ENCODE measurements at places on chromosomes 16 and 17.

DNA sequence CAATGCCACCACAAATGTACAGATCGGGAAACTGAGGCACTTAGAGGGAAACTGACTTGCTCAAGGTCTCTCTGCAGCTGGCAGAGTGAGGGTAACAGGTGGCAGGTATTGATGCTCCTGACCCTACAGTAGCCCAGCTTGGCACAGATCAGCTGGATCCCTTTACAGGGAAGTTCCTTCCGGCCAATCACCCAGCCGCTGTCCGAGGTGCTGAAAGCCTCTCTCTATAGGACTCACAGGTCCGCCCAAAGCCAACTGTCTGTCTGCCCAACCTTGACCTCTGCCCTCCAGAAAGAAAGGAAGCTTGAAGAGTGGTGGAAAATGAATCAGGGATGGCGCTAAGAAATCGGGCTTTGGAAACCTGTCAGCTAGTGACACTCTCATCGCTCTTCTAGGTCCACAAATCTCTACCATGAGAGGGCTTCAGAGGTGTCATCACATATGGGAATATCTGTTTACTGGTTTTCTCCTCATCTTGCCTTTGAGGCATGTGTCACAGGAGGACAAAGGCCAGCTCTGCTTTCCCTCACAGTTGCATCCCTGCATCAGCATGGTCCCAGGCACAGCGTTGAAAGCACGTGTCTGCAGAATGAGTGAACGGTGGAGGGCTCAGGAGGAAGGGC lies 246.2 kb downstream of the KATNIP start:
- no peak for DNase-seq

- no peak for DNase-seq
Observed at GRCh38 chr17:50280068-50280467, 5.8 kb downstream of the TMEM92 start.

- no peak for DNase-seq
Observed at GRCh38 chr17:31677681-31678080, 181.4 kb downstream of the COPRS start.

- DNase-seq, result no peak
Observed at GRCh38 chr17:45146890-45147580, 1.2 kb upstream of the HEXIM1 start.

DNA sequence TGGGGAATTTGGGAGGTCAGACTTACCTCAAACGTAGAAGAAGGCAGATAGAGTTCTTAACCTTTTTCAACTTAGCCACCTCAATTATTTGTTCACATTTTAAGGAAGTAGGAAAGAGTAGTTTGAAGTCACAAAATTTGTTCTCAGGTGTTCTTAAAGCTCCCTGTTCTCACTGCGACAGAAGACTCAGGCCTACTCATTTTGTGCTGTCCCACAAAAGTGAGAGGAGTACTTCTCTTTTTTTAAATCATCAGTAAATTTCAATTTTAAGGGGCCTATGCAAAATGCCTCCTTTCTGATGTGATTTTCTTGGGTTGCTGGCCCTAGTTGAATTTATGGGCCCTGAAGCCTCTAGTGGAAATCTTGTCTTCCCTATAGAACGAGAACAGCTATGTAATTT lies 133.4 kb downstream of the MAP2K6 start:
- no peak for DNase-seq
